ENCODE measurements at places on chromosomes 6 and 20.

- DNase-seq, result no peak
Observed at GRCh38 chr6:134199848-134200606, 117.9 kb downstream of the SGK1 start.

DNA sequence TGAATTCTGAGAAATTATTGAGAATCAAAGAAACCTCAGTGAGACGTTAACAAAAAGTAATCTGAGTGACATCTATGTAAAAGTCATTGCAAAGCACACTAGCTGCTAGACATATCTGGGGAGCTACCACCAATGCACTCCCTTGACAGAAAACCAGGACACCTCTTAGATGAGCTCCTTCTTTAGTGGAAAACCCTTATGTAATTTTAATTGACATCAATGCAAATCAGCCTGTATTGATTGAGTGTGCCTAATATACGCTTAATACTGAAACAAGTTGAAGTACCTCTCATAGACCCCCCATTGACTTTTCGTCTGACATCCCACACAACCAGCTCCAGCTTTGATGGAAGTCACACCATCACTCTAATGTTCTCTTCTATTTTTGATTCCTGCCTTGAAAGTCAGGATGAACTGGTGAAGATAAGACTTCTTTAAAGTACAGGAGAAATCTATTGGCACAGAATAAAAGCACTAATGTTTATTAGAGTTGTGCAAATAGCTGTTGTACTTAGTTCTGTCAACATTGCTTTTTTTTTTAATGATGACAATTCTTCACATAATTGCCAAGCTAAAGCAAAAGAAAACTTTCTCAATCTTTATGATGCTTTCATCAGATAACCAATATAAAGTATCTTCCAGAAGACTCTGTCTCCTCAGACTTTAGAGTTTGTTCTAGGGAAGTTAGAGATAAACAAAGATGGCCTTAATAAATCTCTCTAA lies 98.0 kb upstream of the FAM8A1 start:
- DNase-seq, result no peak

DNA sequence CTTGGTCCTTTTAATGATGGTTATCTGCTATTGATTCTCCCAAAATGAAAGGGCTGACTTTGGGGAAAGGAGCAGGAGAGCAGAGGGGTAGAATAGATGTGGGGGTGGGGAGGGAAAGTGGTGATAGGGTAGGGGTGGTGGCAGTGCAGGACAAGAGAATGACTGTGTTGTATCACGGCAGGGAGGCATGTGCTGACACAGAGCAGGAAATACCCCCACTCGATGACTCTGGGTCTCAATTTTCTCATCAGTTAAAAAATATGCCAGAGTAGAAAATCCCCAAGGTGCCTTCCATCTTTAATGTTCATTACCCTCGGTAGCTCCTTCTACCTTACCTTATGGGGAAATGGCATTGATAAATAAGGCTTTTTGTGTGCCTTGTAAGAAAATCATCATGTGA lies 79.0 kb upstream of the ATXN1 start:
- DNase-seq, result no peak

DNA sequence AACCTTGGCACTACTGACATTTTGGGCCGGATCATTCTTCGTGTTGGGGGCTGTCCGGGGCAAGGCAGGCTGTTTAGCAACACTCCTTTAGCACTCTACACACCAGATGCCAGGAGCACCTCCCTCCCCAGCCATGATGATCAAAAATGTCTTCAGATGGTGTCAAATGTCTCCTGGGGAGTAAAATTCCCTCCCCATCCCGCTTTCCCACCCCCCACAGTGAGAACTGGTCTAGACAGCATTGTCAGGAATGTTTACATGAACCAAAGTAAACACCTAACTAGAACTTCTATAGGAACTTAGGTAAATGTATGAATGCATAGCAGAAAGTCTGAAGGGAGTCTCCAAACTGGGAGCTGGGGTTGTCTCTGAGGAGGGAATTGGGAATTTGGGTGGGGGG lies 70.0 kb upstream of the TOP1 start:
- DNase-seq, result no peak

GRCh38 chr6:29864037-29864810 lies 36.6 kb downstream of the HLA-G start:
- no peak for DNase-seq

DNA sequence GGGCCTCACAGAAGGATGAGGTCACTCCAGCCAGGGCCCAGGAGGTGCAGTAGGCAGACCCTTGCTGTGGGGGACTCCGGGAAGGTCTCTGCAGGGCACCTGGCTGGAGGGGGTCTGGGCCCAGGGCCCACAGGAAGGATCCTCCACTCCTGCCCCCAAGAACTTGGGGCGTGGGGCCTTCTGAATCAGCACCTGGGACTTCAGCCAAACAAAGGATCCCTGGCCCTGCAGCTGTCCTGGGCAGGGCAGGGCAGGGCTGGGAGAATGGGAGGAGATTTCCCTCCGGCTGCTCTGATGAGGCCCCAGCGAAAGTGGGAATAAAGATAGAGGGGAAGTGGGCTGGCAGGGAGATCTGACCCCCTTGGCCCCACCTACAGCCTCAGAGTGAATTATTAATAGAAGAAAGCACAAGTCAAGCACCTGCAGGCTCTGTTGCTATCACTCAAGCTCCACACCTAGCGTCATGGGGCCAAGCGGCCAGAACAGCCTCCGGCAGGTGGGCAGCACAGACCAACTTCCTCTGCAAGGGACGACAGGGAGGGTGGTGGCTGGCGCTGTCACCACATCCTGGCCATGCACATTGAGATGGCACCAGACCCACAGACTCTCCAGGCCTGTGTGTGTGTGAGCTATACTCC lies 61.6 kb upstream of the MRPS10 start:
- peak; percentile 48 for DNase-seq

DNA sequence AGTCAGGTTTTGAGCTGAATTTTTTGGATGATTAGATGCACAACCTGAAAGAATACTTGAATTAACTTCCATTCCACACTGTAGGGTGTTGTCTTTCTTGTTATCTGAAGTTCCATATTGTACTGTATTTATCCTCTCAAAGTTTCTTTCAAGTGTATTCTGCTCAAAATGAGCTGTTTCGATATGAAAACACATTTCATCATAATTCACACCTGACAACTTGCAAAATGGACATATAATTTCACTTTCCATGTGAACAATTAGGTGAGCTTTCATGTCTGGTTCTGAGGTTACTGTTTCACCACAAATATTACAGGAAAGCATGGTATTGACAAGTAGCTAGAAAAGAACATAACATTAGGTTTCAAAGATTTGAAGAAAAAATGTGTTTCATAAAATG lies 1.7 kb downstream of the ZUP1 start:
- DNase-seq, result no peak

DNA sequence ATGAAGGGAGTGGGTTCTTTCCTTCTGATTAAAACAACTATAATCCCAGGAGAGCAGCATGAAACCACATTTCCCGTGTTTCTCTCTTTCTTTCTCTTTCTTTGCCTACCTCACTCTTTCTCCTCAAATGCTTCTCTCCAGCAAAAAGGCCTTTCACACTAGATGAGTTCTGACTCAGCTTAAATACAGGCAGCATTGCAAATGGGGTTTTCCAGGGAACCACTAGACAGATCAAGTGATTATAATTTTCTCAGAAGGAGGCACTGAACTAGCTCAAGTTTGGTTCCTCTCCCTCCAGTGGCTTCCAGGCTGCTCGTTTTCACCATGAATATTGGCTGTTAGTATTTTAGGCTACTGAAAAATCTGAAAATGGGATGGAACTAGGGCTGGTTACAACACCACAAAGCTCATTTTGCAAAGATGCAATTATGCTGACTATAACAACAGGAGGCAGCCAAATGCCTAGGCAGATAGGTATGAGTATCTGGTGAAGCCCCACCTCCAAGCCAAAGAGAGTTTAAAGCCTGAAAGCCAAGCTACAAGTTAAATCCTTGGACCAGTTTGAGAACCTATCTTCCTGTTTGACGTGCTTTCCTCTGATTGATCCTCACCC lies 260.0 kb downstream of the MMUT start:
- DNase-seq, result no peak

DNA sequence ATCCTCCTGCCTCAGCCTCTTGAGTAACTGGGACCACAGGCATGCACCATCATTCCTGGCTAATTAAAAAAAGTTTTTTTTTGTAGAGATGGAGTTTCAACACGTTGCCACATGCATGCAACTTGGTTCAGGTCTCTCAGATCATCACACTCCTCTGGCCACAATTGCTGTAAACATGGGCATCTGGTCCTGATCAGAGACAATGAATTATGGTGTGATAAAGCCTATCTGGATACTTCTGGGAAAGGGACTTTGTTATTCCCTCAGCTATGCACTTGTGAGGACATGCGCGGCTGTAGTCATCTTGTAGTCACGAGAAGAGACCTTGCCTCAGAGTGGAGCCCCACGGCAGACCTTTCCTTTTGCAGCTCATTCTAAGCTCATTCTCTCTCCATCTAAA lies 210.9 kb upstream of the ZFP64 start:
- DNase-seq, result no peak

GRCh38 chr6:147164761-147165160 lies 39.5 kb upstream of the STXBP5 start:
- DNase-seq, result no peak

GRCh38 chr6:128161263-128161662 lies 260.4 kb upstream of the THEMIS start:
- DNase-seq, result no peak

- no peak for DNase-seq
Observed at GRCh38 chr6:141685416-141685815, 447.3 kb upstream of the GJE1 start.

GRCh38 chr6:88626460-88626859 lies 337.0 kb downstream of the RNGTT start:
- DNase-seq, result no peak

DNA sequence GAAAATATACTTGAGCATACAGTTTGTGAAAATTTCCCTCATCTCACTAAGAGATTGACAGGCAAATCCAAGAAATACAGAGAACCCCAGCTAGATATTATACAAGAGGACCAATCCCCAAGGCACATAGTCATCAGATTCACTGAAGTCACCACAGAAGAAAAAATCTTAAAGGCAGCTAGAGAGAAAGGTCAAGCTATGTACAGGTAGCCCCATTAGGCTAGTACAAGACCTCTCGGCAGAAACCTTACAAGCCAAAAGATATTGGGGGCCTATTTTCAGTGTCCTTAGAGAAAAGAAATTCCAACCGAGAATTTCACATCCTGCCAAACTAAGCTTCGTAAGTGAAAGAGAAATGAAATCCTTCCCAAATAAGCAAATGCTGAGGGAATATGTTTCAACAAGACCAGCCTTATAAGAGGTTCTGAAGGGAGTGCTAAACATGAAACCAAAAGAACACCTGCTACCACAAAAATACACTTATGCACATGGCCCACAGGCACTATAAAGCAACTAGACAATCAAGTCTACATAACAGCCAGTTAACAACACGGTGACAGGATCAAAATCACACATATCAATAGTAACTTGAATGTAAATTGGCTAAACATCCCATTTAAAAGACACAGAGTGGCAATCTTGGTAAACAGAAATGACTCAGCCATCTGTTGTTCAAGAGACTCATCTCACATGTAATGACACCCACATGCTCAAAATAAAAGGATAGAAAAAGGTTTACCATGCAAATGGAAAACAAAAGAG lies 96.3 kb downstream of the FHL5 start:
- no peak for DNase-seq

GRCh38 chr6:46628498-46628897 lies 24.1 kb downstream of the CYP39A1 start:
- DNase-seq, result no peak

GRCh38 chr6:130032758-130033340 lies 14.5 kb downstream of the L3MBTL3 start:
- no peak for DNase-seq

GRCh38 chr20:47361057-47361915 lies 4.8 kb upstream of the ZMYND8 start:
- peak; percentile 51 for DNase-seq

DNA sequence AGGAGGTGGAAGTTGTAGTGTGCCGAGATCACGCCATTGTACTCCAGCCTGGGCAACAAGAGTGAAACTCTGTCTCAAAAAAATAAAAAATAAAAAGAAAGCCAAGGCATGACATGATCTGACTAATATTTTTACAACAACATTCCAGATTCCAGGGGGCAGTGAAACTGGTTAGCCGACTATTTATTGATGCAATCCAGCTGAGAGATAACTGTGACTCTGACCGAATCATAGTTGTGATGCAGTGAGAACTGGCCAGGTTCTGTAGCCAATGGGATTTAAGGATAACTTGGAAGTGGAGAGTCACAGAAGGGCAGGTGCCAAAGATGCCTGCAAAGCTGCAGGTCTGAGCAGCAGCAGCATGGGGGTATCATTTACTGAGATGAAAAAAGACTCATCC lies 82.9 kb upstream of the TSHZ2 start:
- no peak for DNase-seq

GRCh38 chr20:17226410-17227218 lies at the start of gene PCSK2:
TSS of gene PCSK2 (plus strand) at chr20:17227040. CDS start at chr20:17227306, 266 bp downstream.
- peak; percentile 49 for DNase-seq

DNA sequence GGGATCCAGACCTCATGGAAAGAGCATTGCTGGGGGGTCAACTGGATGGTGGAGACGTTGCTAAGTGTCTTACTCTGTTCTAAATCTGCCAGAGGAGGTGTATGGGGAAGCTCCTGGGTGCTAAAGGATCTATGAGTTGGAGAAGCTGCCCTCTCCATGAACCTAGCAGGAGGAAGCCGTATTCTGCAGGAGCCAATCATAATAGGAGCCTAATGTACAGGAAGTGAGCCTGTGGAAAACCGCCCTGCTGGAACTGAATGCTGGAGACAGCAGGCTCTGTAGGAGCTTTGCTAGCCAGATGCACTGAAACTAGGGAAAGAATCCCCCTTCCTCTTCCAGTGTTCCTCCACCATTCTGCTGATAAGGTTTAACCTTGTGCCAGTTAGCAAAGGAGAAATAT lies 10.9 kb downstream of the CASP8AP2 start:
- DNase-seq, result no peak

DNA sequence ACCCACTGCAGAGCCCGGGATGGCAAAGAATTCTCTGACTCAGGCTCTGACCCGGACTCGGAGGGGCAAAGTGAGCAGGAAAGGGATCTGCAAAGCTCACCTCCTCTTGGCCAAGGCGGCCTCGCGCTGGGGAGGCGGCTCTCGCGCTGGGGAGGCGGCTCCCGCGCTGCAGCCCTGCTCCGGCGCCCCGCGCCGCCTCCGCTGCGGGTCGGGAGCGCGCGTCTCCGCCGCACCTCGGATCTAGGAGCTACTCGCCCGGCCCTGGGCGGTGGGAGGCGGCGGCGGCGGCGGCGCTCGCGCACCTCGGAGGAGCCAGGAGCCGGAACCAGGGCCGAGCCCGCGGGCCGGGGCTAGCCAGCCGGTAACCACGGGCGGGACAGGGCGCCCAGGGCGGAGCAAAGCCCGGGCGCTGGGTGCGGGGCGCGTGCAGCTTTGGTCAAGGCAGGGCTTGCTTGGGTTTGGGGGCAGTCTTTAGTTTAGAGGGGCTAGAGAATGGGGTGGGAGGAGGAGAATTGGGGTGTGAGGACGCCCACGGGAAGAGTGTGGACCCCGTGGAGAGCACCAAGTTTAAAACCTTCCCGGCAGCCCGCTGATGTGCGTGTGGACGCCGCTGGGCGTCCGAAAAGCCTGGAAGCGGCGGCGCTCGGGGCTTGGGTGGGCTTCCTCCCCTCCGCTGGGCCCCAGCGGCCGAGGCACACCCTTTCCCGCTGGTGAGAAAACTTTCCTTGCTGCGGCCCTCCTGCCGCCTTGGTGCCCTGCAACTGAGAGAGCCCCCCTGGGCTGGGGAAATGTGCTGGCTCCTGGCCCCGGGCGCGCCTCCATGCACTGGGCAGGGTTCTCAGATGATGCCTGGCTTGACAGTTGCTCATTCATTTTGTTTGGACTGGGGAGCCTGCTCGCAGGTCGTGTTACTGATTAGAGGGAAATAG lies at the start of gene MRAP2:
Gene MRAP2 (plus strand): TSS at position 250 of the 929 bp plus-strand sequence. CDS start 21,547 bp downstream, outside the sequence.
- DNase-seq, result peak; percentile 55

- no peak for DNase-seq
Observed at GRCh38 chr6:95325916-95326315, 251.4 kb upstream of the MANEA start.
